Thymus (tissue), 14 donors: ENCODE measurements at places on chromosomes 3 and 15.

GRCh38 chr15:76150513-76150912 lies 90.7 kb downstream of the TMEM266 start:
- no peak for DNase-seq

- no peak for DNase-seq
Observed at GRCh38 chr3:142574665-142575064, 3.9 kb downstream of the ATR start.

- DNase-seq = no peak
Observed at GRCh38 chr15:37083610-37084009, 16.7 kb downstream of the MEIS2 start.

GRCh38 chr15:82018201-82018600 lies 27.6 kb downstream of the MEX3B start:
- no peak for DNase-seq
